ENCODE measurements at places on chromosomes 5 and 9. TPM values are rescaled to one million over a fixed set of nuclear protein-coding genes. Genes with fewer than 3 reads are reported as not detected.

The PRRX2 gene
- 0.85 TPM for total RNA-seq

The COL27A1 gene
- total RNA-seq: 8.4 TPM

The SLC6A7 gene
- not detected for total RNA-seq

The KIF2A gene
- total RNA-seq: 251 TPM

The C9orf153 gene
- 0.40 TPM for total RNA-seq

The TTC23L gene
- total RNA-seq: 0.41 TPM

DNA sequence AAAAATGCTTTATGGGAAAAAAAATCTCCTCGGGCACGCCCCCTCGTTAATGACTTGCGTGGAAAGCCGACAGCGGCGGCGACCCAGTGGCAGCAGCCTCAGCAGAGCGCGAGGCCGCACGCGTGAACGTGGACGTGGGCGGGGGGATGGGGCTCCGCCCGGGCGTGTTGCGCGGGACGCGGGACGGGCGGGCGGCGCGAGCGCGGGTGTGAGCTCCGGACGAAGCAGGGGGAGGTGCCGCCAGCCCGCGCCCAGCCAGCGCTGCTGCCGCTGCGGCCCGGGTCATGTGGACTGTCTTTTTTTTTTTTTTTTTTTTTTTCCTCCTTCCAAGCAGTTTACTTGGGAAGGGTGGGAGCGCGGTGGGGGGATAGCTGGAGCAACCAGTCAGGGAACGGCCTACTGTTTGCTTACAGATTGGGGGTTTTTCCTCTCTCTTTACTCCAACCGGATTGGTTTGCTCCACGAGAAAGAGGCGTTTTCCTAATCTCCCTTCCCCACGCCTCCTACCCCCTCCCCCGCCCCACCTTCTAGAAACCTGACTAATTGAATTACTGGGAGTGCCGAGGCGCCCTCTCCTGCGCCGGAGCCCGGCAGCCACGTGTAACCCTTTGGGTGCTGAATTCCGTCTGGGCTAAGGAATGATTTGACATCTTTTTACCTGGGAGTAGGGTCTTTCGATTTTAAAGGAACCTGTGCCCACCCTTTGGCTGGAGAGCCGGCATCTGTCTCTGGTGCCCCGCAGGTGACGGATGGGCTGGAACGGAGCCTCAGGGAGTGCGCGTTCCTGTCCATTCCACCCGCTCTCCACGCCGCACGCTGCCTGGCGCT is 1.7 kb upstream of the EFNA5 start:
- H3K4me3 ChIP-seq: peak overlapping the region; percentile 65
- no peaks in the 10 kb centered on the region for H3K36me3 ChIP-seq
- H3K27ac ChIP-seq: no peak overlapping the region

- no peak overlapping the region for H3K27ac ChIP-seq
- no peak for DNase-seq
- H3K27me3 ChIP-seq: no peaks in the 10 kb centered on the region
- H3K4me3 ChIP-seq: no peak overlapping the region
These were observed 3.4 kb downstream of the MAMDC4 start for GRCh38 chr9:136855461-136856078.

DNA sequence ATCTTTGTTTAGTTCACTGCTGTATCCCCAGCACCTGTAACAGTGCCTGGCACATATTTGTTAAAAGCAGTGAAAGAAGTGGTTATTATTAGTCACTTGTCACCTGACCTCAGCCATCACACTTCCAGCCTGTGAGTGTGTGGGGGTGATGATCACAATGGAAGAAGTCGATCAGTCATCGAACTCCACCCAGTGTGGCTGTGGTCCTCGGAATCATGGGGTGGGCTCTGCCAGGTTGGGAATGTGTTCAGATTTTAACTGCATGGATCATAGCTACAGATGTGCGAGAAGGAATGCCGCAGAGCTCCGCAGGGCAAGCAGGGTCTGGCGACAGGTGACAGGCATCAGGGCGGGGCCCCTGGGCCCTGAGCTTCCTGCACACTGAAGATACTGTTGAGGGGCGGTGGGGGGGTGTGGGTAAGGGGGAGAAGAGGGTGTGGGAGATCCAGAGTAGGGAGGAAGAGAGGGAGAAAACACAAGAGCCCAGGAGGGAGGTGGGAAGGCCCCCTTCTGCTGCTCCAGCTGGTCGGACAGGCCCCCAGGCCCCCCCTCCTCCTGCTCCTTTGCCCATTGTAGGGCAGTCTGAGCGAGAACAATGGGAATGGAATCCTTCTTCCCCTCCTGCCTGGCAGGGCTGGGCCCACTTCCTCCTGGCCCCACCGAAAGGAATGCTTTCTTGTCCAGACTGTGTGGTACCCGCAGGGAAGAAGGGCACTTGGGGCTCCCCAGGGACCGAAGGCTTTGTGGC is 89.6 kb downstream of the SPRY4 start:
- H3K4me3 ChIP-seq: no peak overlapping the region
- H3K27me3 ChIP-seq: peaks cover 3% of the 10 kb centered on the region
- peak; percentile 58 for DNase-seq
- peak overlapping the region; percentile 57 for H3K27ac ChIP-seq
- H3K36me3 ChIP-seq: no peaks in the 10 kb centered on the region
- peaks cover 13% of the 10 kb centered on the region for H3K4me1 ChIP-seq

DNA sequence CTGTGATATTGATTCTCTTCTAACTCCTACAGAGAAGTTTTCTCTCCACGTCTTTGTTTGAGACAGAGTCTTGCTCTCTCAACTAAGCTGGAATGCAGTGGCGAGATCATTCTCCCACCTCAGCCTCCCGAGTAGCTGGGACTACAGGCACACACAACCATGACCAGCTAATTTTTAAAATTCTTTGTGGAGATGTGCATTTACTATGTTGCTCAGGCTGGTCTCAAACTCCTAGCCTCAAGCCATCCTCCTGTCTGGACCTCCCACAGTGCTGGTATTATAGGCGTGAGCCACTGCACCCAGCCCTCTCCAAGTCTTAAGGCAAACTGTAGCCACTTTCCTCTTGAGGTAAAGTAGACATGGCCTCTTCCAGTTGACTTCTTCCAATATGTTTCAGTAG is 72.2 kb downstream of the SNX18 start:
- DNase-seq: no peak
- H3K27ac ChIP-seq: no peak overlapping the region
- peaks cover 2% of the 10 kb centered on the region for H3K36me3 ChIP-seq
- H3K4me1 ChIP-seq: no peaks in the 10 kb centered on the region
- no peak overlapping the region for H3K4me3 ChIP-seq
- H3K27me3 ChIP-seq: no peaks in the 10 kb centered on the region

DNA sequence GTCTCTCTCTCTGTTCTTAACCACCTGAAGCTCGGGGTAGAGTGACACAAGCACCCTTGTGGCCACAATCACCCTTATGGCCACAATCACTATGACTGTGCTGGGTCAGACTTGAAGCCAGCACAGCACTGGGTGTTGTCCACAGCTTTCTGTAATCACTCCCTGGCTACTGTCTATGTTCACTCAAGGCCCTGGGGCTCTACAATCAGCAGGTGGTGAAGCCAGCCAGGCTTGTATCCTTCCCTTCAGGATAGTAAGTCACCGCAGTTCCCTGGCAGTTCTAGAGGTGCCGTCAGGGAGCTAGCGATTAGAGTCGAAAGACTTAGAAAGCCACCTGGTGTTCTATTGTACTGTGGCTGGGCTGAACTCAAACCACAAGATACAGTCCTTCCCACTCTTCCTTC is 44.2 kb downstream of the GDA start:
- no peaks in the 10 kb centered on the region for H3K36me3 ChIP-seq
- no peak for DNase-seq
- peaks cover 12% of the 10 kb centered on the region for H3K27me3 ChIP-seq
- no peak overlapping the region for H3K4me3 ChIP-seq
- no peaks in the 10 kb centered on the region for H3K4me1 ChIP-seq

DNA sequence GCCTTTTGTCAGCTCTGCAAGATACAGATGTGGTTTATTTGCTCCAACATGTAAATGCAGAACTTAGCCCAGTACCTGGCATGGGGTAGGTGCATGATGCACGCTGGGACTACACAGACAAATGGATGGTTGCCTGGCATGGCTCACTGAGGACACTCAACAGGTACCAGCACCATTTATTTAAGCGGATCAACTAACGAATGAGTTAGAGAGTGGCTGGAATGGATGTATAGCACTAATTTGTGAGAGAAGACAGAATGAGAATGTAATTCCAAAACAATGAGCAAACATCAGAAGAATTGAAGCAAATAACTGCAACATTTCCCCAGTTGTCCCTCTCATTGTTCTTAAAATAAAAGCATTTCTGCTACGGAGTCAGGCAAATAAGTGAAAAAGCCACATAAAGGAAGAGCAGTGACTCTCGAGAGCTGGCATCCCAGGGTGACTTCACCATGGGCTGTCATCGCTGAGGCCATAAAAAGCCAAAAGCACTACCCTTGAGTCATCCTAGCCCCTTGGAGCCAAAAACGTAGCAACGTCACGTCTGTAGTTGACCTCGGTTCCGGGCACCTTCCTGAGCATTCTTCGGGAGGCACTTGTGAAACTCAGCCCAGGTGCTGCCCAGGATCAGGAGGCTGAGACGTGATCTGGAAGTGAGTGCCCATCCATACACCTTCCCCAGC is 290.3 kb downstream of the NSG2 start:
- DNase-seq: no peak
- no peaks in the 10 kb centered on the region for H3K36me3 ChIP-seq
- peaks cover 19% of the 10 kb centered on the region for H3K27me3 ChIP-seq
- no peak overlapping the region for H3K27ac ChIP-seq
- no peak overlapping the region for H3K4me3 ChIP-seq

GRCh38 chr5:32360906-32361305 is 48.2 kb upstream of the MTMR12 start:
- H3K27ac ChIP-seq: no peak overlapping the region
- no peak overlapping the region for H3K4me3 ChIP-seq
- peaks cover 32% of the 10 kb centered on the region for H3K36me3 ChIP-seq
- no peaks in the 10 kb centered on the region for H3K27me3 ChIP-seq

GRCh38 chr5:36059571-36060419 is 6.9 kb downstream of the UGT3A2 start:
- DNase-seq: no peak
- H3K4me1 ChIP-seq: no peaks in the 10 kb centered on the region
- no peak overlapping the region for H3K27ac ChIP-seq

GRCh38 chr9:114893221-114894010 is 37.0 kb downstream of the TNFSF8 start:
- peaks cover 69% of the 10 kb centered on the region for H3K4me1 ChIP-seq
- H3K36me3 ChIP-seq: peaks cover 22% of the 10 kb centered on the region
- peak overlapping the region; percentile 86 for H3K27ac ChIP-seq
- DNase-seq: peak; percentile 46
- no peaks in the 10 kb centered on the region for H3K27me3 ChIP-seq

DNA sequence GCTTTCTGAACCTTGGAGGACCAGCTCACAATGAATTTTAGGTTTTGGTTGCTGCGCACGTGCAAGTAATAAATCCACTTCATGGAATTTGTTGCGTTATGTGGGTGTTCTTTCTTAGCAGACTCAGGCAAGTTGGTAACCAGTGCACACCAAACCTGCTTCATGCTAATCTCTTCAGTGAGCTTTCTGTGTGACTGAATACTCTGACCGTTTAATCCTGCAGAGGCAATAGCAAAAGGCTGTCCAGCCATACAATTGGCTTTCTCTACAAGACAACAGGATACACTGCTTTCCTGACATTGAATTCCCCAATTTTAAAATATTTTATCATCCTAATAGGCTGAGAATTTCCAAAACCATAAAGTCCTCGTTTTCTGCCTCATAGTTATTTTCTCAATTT is 10.3 kb downstream of the UGT3A2 start:
- no peaks in the 10 kb centered on the region for H3K36me3 ChIP-seq
- no peaks in the 10 kb centered on the region for H3K4me1 ChIP-seq
- H3K27me3 ChIP-seq: peaks cover 3% of the 10 kb centered on the region
- H3K27ac ChIP-seq: no peak overlapping the region
- H3K4me3 ChIP-seq: no peak overlapping the region

GRCh38 chr9:8718121-8718725 is 918.6 kb upstream of the DMAC1 start:
- H3K4me3 ChIP-seq: no peak overlapping the region
- H3K36me3 ChIP-seq: no peaks in the 10 kb centered on the region
- no peak for DNase-seq
- H3K4me1 ChIP-seq: no peaks in the 10 kb centered on the region
- no peak overlapping the region for H3K27ac ChIP-seq
- no peaks in the 10 kb centered on the region for H3K27me3 ChIP-seq

DNA sequence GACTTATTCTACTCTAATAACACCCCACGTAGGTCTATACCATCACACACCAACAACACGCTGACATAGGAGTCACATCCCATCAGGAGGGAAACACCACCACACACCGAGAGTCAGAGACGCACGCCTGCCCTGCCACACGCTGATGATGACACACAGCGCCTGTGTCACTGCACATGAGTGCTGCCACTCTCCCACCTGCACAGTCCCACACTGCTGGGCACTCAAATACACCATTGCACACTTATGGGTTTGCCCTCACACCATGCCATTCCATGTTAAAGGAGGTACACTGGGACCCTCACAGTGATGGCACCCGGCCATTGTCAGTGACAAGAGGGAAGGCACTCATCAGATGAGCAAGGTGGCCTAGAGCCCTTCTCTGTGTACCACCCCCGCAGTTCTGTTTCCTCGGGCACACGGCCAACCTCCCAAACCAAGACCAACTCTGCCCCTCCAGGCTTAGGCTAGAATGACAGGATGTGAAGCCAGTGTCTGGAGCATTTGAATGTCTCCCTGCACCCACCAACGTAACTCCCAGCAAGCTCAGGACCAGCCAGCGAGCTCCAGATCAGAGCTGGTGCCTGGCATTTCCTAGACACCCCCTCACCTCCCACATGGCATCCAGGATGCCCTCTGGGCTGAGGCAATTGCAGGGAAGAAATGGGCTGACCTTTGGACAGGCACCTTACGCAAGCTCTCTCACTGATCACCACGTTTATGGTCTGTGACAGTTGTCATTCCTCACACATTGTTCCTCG is 3.6 kb upstream of the CPLX2 start:
- peaks cover 12% of the 10 kb centered on the region for H3K27me3 ChIP-seq
- H3K36me3 ChIP-seq: no peaks in the 10 kb centered on the region
- DNase-seq: peak; percentile 44
- H3K27ac ChIP-seq: no peak overlapping the region
- H3K4me1 ChIP-seq: peaks cover 4% of the 10 kb centered on the region

DNA sequence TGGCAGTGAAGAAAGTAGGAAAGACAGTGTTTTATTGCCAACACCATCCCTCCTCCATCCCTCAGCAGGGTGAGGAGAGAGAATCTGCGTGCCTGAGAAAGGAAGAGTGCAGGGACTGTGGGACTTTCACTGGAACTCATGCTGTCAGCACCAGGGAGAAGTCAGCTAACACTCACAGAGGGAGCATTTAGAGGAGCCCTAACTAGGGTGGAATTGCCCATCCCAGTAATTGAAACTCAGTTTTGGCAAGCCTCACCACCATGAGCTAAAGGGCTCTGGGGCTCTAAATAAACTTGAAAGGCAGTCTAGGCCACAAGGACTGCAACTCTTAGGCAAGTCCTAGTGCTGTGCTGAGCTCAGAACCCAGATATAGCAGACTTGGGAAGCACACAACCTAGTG is 622.3 kb downstream of the SEMA5A start:
- H3K4me3 ChIP-seq: no peak overlapping the region
- no peaks in the 10 kb centered on the region for H3K4me1 ChIP-seq
- no peak overlapping the region for H3K27ac ChIP-seq
- H3K27me3 ChIP-seq: no peaks in the 10 kb centered on the region
- H3K36me3 ChIP-seq: no peaks in the 10 kb centered on the region

Data from activated CD8-positive, alpha-beta T cell treated with anti-CD3 and anti-CD28 coated beads for 36 hours (primary cell).